GM23248 (cell line): ENCODE measurements at places on chromosomes 2 and 18. TPM values are rescaled to one million over a fixed set of nuclear protein-coding genes. Genes with fewer than 3 reads are reported as not detected.

DNA sequence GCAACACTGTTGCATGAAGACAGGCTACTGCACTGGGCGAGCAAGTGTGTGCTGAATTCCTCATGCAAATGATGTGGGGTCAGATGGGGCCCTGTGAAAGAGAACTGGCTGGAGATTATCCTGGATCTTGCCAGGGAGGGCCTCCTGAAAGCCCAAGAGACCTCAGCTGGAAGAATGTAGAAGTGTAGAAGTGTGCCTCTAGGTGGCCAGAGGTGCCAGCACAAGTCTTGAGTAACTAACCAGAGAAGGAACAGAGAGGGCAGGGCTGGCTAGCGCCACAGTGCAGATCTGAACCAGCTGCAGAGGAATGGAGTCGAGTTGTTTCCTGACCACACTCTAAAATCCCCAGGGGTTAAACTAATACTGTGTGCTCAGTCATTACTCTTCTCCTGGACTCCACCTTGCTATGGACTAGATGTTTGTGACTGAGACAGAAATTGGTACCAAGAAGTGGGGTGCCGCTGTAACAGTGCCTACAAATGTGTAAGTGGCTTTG lies 399.3 kb downstream of the LRATD1 start:
- H3K4me3 ChIP-seq: no peak overlapping the region
- no peak overlapping the region for H3K27ac ChIP-seq
- no peaks in the 10 kb centered on the region for H3K4me1 ChIP-seq
- no peak for DNase-seq

- no peak for DNase-seq
- H3K4me1 ChIP-seq: no peaks in the 10 kb centered on the region
- H3K36me3 ChIP-seq: no peaks in the 10 kb centered on the region
- no peak overlapping the region for H3K4me3 ChIP-seq
- no peak overlapping the region for H3K27ac ChIP-seq
These were observed 54.4 kb downstream of the SCN3A start for GRCh38 chr2:165149439-165149838.

DNA sequence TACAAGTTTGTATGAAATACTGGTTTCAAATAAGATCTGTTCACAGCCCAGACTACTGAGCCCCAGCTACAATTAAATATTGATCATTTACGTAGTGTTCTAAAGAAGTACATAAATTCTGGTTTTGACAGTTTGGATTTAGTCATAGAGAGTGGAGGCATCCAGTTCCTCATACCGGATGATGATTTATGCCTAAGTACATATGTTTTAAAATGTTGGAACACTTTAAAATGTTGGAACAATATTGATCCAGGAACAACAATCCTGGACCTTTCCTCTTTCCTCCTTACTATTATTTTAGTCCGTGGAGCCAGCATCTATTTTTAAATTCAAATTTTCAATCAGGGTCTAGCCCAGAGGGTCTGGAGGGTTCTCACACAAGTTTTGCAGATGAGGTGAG lies 22.8 kb upstream of the TTN start:
- H3K4me1 ChIP-seq: peaks cover 2% of the 10 kb centered on the region
- no peaks in the 10 kb centered on the region for H3K27me3 ChIP-seq
- no peaks in the 10 kb centered on the region for H3K36me3 ChIP-seq
- no peak for DNase-seq
- no peak overlapping the region for H3K4me3 ChIP-seq
- no peak overlapping the region for H3K27ac ChIP-seq

- no peak overlapping the region for H3K4me3 ChIP-seq
- no peaks in the 10 kb centered on the region for H3K27me3 ChIP-seq
- H3K27ac ChIP-seq: no peak overlapping the region
- H3K36me3 ChIP-seq: no peaks in the 10 kb centered on the region
- DNase-seq: no peak
These were observed 123.1 kb downstream of the SOCS6 start for GRCh38 chr18:70411876-70412435.

The SKOR2 gene
- total RNA-seq: not detected in 2 replicates

The TBC1D8 gene
- 2.6 and 3.4 TPM in 2 replicates for total RNA-seq
